ENCODE measurements at places on chromosomes 1 and 21. TPM values are rescaled to one million over a fixed set of nuclear protein-coding genes. Genes with fewer than 3 reads are reported as not detected.

NTNG1 gene
- total RNA-seq, result 9.6 TPM

GRCh38 chr1:99599678-99600175, 46.2 kb upstream of the PALMD start:
- no peaks in the 10 kb centered on the region for H3K36me3 ChIP-seq
- no peak for DNase-seq
- no peak overlapping the region for H3K27ac ChIP-seq
- no peak overlapping the region for H3K4me3 ChIP-seq
- H3K27me3 ChIP-seq, result no peaks in the 10 kb centered on the region

CNTN2 gene
- total RNA-seq, result not detected

GRCh38 chr1:202623075-202623474, 87.2 kb downstream of the SYT2 start:
- H3K27ac ChIP-seq, result no peak overlapping the region
- no peak for DNase-seq
- H3K27me3 ChIP-seq, result peaks cover 41% of the 10 kb centered on the region
- H3K4me1 ChIP-seq, result peaks cover 3% of the 10 kb centered on the region
- no peaks in the 10 kb centered on the region for H3K36me3 ChIP-seq

OR10J4 gene
- total RNA-seq, result not detected

DNA sequence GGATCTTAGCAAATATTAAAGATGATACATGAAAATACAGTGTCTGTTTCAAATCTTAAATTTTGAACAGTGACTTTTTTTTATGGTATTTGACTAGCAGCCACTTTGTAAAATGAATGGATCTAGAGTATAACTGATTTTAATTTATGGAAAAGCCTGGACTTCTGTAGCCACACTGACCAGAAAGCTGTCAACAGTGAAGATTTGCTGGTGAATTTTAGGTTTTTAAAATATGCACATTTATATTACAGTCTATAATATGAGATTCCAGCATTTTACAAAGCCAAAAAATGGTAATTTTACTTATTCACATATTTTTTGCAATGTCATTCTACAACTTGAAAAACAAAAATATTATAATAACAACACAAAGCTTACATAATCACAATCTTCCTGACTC, 131.8 kb downstream of the NEGR1 start:
- no peak for DNase-seq
- no peaks in the 10 kb centered on the region for H3K27me3 ChIP-seq
- H3K36me3 ChIP-seq, result no peaks in the 10 kb centered on the region
- no peak overlapping the region for H3K27ac ChIP-seq
- no peaks in the 10 kb centered on the region for H3K4me1 ChIP-seq

GRCh38 chr1:96790599-96790998, 69.0 kb downstream of the PTBP2 start:
- peaks cover 31% of the 10 kb centered on the region for H3K36me3 ChIP-seq
- no peak for DNase-seq
- H3K27ac ChIP-seq, result no peak overlapping the region
- no peaks in the 10 kb centered on the region for H3K4me1 ChIP-seq
- no peak overlapping the region for H3K4me3 ChIP-seq

RORC gene
- total RNA-seq, result 21.7 TPM

DNA sequence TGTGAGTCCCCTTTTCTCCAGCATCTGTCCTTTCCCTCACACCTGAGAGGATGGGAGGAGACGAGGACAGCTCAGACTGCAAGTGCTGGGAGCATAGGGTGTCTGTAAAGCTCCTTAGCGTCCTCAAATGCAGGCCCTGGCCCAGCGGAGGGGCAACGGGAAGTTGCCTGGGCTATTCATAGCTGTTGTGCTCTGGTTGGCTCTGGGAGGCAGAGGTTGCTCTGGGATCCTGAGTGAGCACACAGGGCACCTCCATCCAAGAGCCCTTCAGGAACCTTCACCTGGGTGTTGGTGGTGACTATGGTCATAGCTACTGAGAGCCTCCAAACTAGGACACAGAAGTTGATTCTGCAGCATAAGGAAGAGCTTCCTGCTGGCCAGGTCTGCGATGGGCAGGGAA, 2.6 kb downstream of the PADI1 start:
- H3K27me3 ChIP-seq, result peaks cover 13% of the 10 kb centered on the region
- no peak overlapping the region for H3K4me3 ChIP-seq
- peaks cover 17% of the 10 kb centered on the region for H3K4me1 ChIP-seq
- no peak for DNase-seq
- no peaks in the 10 kb centered on the region for H3K36me3 ChIP-seq
- H3K27ac ChIP-seq, result no peak overlapping the region

DNA sequence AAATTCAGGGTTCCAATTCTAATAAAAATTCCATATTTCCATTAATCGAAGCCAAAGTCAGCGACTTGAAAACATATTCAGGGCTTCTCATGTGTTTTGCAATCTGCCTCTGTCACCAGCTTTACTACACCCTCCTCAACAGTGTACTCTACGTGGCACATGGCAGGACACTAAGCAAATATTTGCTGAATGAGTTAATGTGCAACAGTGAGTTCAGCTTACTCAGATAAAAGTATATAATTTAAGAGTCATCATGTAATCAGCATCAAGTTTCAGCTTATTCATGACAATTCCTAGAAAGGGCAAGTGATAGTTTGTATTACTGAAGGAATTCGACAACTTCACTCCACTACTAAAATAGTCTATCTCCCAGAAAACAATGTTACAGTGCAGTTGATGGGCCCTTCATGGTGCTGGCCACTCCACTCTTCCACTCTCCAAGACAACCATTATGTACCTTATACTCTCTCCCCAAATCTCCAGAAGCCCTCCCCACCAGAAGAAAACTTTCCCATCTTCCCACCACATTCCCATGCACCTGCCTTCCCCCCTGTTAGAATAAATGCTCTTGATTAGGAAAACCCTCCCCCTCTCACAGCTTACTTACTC, 97.3 kb downstream of the TTLL7 start:
- H3K4me3 ChIP-seq, result no peak overlapping the region
- H3K4me1 ChIP-seq, result no peaks in the 10 kb centered on the region
- H3K36me3 ChIP-seq, result no peaks in the 10 kb centered on the region
- no peak overlapping the region for H3K27ac ChIP-seq

DNA sequence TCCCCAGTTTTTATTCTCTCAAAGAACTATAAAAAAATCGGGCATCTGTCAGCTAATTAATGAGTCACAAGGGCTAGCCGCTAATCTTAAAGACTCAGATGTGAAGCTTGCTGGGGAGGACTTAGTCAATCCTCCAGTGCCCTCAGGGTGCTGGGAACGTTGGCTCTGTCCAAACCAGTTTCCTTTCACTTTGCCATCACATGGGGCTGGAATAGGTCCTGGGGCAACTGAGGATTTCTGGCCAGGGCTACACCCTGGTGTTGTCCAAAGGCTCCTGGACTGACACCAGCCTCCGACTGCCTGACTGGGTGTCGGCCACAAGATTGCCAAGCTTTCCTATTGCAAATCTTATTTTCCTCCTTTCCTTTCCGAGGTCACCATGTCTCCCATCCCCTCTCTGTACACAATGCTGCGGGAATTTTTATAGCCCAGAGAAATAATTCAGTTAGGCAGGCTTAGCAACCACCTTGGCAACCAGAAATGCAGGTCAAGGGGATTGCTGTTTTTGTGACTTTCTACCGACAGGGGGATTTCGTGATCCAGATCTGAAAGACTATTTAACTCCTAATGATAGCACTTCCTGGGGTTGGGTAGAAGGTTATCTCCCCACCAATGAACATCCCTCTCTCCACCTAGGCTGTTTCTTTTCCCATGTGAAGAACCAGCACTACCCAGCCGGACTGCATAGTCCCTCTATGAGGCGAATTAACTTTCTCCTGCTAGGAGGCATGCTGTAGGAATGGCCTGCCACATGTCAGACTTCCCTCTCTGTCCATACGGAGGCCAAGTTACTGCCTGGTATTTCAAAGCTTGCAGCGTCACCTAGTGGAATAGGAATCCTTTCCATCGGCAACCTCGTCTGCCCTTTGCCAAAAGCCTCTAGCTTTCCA, 29.9 kb upstream of the CTBS start:
- H3K4me1 ChIP-seq, result no peaks in the 10 kb centered on the region
- no peaks in the 10 kb centered on the region for H3K27me3 ChIP-seq
- H3K36me3 ChIP-seq, result no peaks in the 10 kb centered on the region
- no peak overlapping the region for H3K27ac ChIP-seq

- H3K4me1 ChIP-seq, result peaks cover 10% of the 10 kb centered on the region
- H3K27ac ChIP-seq, result no peak overlapping the region
- H3K27me3 ChIP-seq, result no peaks in the 10 kb centered on the region
- H3K4me3 ChIP-seq, result no peak overlapping the region
- no peak for DNase-seq
Measured at GRCh38 chr1:237179503-237179902, 137.5 kb downstream of the RYR2 start.

DNA sequence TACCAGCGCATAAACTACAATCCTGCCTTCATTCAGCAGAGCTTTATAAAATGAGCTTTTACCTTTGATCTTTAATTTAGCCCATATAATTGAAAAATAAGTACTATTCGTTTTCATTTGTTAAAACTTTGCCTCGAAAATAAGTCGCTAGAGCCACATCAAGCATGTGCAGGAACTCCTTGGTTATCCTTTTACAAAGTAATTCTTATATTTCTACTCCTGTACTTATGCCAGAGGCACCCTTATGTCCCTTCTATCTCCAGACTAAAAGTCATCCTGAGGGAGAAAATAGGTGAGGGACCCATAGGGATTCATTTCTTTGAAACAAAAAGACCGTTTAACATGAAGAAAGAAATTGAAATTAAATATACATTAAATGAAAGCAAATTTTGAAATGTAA, 278.2 kb upstream of the C1orf105 start:
- DNase-seq, result no peak
- H3K4me1 ChIP-seq, result no peaks in the 10 kb centered on the region
- H3K4me3 ChIP-seq, result peak overlapping the region; percentile 48
- no peaks in the 10 kb centered on the region for H3K36me3 ChIP-seq
- H3K27me3 ChIP-seq, result no peaks in the 10 kb centered on the region

DNA sequence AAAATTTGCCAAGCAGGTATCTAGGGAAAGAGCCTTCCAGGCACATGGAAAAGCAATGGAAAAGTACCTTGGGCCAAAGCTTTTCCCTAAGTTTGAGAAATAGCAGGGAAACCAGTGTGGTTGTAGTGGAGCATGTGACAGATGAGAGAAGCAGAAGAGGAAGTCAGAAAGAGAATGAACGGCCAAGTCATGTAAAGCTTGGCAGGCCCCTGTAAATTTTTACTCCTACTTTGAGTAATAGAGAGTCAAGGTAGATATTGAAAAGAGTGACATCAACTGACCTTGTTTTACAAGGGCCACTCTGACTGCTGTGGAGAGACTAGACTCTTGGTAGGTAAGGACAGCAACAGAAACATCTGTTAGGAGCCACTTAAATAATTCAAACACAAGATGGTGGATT, 180.9 kb upstream of the PRMT6 start:
- H3K27ac ChIP-seq, result no peak overlapping the region
- no peaks in the 10 kb centered on the region for H3K27me3 ChIP-seq
- H3K4me1 ChIP-seq, result no peaks in the 10 kb centered on the region
- no peak overlapping the region for H3K4me3 ChIP-seq
- no peak for DNase-seq

CHI3L1 gene
- 22.2 TPM for total RNA-seq

MIXL1 gene
- total RNA-seq, result 0.38 TPM

GRCh38 chr21:29893687-29894086, 46.1 kb downstream of the GRIK1 start:
- no peak overlapping the region for H3K27ac ChIP-seq
- DNase-seq, result no peak
- no peaks in the 10 kb centered on the region for H3K36me3 ChIP-seq
- H3K4me1 ChIP-seq, result no peaks in the 10 kb centered on the region
- H3K4me3 ChIP-seq, result no peak overlapping the region
- no peaks in the 10 kb centered on the region for H3K27me3 ChIP-seq

ICOSLG gene
- 11.6 TPM for total RNA-seq

NBPF9 gene
- 24.2 TPM for total RNA-seq

LCE2A gene
- total RNA-seq, result not detected

SLAMF7 gene
- total RNA-seq, result 7.9 TPM

DNA sequence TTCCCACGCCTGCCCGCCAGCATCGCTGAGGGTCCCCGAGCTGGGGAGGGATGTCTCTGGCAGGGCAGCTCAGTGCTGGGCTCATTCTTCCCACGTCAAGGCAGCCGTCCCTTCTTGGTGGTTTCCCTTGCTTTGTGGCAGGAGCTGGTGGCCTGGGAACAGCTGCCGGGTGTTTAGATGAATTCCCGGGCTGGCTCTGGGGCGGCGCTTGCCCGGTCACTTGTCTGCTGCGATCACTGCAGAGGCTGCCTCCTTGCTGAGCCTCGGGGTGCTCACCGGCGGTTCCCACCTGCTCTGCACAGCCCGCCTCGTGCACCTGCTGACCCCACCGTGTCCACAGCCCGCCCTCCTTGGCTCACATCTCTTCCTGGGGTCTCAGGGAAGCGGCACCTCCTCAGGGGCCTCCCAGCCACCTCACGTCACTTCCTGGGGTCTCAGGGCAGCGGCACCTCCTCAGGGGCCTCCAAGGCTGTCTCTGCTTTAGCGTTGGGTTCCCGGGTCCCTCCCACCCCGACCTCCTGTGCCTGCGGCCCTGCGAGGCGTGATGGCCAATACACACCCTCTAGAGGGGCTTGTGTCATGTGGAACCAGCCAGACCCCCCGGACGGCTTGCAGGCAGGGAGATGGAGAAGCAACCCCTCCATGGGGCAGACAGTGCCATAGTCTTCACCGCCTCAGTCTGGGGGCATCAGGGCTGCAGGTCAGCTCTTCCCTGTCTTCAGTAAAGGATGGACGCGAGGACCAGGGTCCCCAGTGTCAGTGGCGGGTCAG, 13.5 kb downstream of the COL18A1 start:
- no peaks in the 10 kb centered on the region for H3K4me1 ChIP-seq
- no peaks in the 10 kb centered on the region for H3K27me3 ChIP-seq
- no peaks in the 10 kb centered on the region for H3K36me3 ChIP-seq

KISS1 gene
- not detected for total RNA-seq

DNA sequence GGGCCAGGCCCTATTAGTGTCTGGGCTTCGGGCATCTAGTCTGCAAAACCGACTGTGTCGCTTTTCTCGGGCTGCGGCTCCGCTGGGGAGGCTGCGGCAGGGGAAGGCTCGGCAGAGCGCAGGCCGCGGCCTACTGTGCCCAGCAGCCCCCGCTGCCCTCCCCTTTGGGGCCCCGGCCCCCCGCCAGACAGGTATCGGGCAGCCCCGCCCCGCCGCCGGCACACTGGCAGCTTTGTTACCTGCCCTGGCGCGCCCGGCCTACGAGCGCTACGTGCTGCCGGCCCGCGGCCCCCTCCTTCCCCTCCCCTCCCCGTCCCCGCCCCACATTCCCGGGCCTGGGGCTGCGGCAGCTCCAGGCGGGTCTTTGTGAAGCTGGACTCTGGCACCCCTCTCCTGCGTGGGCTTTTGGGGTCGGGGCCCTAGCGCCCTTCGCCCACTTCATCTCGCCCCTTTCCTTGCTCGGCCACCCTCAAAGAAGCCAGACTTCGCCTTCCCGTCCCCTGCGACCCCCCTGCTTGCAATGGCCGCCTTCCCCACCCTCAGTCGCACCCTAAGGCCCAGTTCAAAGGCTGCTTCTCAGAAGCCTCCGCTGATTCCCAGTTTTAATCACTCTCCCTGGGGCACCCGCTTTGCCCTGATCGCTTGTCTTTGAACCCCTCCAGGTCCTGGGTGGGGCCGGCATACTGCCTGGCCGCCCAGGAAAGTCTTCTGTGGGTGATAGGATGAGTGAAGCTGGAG, 48.9 kb upstream of the SLC2A1 start:
- H3K4me1 ChIP-seq, result no peaks in the 10 kb centered on the region
- H3K36me3 ChIP-seq, result no peaks in the 10 kb centered on the region
- no peak for DNase-seq
- H3K4me3 ChIP-seq, result no peak overlapping the region
